Hindlimb muscle (tissue), 1 donor: ENCODE measurements at places on chromosomes 12 and 14. TPM values are rescaled to one million over a fixed set of nuclear protein-coding genes. Genes with fewer than 3 reads are reported as not detected.

DNA sequence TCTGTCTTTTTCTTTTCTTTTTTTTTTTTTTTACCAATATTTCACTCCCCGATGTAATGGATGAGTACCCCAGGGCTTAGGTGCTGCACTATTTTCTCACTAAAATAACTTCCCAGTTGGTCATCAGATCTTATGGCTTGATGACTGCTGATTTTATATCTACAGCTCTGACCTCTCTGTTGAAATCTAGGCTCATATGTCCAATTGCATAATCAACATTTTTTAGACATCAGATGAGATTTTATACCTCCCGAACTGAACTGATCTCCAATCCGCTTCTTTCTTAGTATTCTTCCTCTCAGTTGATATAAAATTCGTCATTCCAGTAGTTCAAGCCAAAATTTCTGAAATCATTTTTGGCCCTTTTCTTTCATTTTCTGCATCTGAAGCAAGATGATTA lies 1236.5 kb downstream of the SLC16A7 start:
- no peak for DNase-seq

The FOXN4 gene
- 0.12 TPM for polyA plus RNA-seq

DNA sequence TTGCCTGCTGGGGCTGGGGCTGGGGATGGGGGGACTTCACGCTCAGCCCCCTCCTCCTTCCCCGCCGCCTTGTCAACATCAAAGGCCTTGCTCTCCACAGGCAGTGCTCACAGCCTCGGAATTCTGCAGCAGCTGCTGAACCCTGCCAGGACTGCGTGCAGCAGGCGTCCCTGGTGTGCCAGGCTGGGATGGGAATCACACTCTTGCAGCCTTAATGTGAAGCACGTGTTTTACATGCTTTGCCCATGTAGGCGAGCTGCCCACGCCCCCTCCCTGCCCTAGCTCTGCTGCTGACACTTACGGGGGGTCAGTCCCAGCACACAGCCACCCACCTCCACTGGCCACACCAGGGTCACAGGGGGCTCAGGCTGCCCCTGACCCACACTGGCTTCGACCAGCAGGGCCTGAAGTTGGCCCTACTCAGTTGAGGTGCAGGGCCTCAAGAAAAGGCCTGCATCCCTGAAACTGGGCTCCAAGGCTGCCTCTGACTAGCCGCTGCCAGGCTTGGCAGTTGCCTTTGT lies 276.2 kb upstream of the RTL1 start:
- no peak for DNase-seq

- no peak for DNase-seq
Measured at GRCh38 chr14:72565149-72565559, 328.7 kb downstream of the DPF3 start.

DNA sequence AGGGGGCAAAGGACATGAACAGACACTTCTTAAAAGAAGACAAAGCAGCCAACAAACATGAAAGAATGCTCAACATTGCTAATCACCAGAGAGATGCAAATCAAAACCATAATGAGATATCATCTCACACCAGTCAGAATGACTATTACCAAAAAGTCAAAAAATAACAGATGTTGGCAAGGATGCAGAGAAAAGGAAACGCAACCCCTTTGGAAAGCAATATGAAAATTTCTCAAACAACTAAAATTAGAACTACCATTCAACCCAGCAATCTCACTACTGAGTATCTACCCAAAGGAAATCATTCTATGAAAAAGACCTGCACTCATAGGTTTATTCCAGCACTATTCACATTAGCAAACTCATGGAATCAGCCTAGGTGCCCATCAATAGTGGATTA lies 25.6 kb downstream of the MDM1 start:
- no peak for DNase-seq

DNA sequence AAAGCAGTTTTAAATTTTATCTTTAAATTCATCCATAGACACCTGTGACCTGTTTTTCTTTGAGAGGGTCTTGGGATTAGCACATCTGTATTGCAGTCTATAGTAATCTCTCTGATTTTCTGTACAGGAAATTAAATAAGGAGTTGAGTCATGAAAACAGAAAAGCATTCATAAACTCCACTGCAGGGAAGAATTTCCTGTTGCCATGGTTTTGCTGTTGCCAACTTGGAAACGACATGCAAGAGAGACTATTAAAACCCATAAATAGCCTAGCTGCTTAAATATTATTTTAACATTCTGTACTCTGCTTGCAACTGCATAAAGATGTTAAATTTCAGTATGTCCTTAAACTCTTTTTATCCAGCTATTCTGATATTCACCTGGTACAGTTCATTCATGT lies 281.0 kb upstream of the RGS6 start:
- peak; percentile 84 for DNase-seq
